ENCODE measurements at places on chromosomes 6 and 20.

GRCh38 chr6:14771016-14771415, 474.9 kb upstream of the JARID2 start:
- no peaks in the 10 kb centered on the region for H3K27me3 ChIP-seq
- H3K4me3 ChIP-seq, result no peak overlapping the region
- no peak for DNase-seq
- peaks cover 11% of the 10 kb centered on the region for H3K4me1 ChIP-seq
- no peak overlapping the region for H3K27ac ChIP-seq

DNA sequence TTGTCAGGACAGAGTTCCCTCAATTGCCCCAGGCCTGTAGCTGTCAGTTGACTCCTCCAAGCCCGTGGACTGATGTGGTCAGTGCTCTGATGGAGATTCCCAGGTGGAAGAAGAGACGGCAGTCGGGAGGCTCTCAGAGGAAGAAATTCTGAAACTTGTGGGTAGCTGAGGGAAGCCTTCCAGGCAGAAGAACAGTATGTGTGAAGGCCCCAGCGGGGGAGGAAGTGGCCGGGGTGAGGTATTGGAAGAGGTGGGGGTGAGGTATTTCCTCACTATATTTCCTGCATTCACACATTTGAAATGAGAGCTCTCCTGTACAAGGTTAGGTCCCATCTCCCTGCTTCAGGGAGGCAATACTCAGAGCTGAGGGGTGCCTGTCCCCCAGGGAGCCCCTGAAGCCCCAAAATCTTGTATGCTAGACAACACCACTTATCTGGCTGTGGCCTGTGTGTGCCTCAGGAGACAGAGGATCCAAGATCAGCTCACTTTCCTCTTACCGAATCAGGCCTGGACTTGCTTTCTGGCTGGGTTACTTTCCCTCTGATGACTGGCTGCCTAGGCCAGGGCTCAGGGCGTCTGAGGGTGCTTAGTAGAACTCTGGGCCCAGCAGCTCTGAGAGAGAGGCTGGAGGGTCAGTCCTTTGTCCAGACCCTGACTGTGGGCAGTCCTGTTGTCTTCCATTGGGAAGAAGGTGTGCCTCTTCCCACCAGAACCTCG, 49.3 kb upstream of the MYL9 start:
- DNase-seq, result peak; percentile 17
- H3K4me1 ChIP-seq, result peaks cover 32% of the 10 kb centered on the region
- peaks cover 3% of the 10 kb centered on the region for H3K36me3 ChIP-seq
- H3K27me3 ChIP-seq, result no peaks in the 10 kb centered on the region
- H3K4me3 ChIP-seq, result peak overlapping the region; percentile 28

DNA sequence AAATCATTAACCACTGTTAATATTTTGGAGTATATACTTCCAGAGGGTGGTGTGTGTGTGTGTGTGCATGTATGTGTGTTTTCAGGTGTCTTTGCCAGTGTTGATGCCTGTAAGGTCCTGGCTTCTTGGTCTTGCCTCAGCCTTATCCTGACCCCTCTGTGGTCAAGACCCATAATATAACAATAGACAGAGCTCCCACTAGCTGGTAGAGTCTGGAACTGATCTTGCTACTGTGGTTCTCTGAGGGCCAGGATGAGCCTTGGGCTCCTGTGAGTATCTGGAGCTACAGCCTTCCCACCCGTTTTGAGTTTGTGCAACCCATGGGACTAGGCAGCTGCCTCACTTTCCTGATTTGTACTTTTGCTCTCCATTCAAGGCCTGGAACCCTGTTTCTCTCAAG, 191.0 kb downstream of the IBTK start:
- no peaks in the 10 kb centered on the region for H3K4me1 ChIP-seq
- H3K27ac ChIP-seq, result no peak overlapping the region
- H3K27me3 ChIP-seq, result peaks cover 4% of the 10 kb centered on the region
- no peak overlapping the region for H3K4me3 ChIP-seq
- H3K36me3 ChIP-seq, result no peaks in the 10 kb centered on the region

GRCh38 chr6:112223070-112223861, 31.1 kb downstream of the LAMA4 start:
- no peaks in the 10 kb centered on the region for H3K36me3 ChIP-seq
- H3K4me3 ChIP-seq, result no peak overlapping the region
- peaks cover 3% of the 10 kb centered on the region for H3K4me1 ChIP-seq
- H3K27me3 ChIP-seq, result peaks cover 2% of the 10 kb centered on the region
- DNase-seq, result no peak

DNA sequence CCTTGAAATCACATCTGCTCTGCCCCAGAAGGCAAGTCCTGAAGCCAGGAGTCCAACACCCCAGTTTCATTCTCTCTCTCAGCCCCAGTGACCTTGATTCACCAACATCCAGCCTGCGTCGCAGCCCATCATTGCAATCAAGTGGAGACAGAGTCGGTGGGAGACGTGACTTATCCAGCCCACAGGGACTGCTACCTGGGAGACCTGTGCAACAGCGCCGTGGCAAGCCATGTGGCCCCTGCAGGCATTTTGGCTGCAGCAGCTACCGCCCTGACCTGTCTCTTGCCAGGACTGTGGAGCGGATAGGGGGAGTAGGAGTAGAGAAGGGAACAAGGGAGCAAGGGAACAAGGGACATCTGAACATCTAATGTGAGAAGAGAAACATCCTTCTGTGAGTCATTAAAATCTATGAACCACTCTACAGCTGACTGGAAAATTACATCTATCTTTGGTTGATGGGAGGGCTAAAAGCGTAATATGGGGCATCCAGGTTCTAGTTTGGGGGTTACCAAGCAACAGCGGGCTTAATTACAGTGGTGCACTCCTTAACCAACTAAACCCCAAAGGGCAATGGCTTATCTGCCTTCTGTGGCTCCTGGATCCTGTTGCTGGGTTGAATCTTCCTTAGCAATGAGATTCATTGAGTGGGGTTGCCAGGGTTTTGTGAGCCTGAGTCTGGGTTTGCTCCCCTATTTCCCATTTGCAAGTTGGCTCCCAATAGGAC, 2.5 kb downstream of the LY6G6D start:
- H3K4me1 ChIP-seq, result no peaks in the 10 kb centered on the region
- H3K36me3 ChIP-seq, result no peaks in the 10 kb centered on the region
- no peaks in the 10 kb centered on the region for H3K27me3 ChIP-seq

GRCh38 chr6:10426781-10427279, 12.0 kb upstream of the TFAP2A start:
- DNase-seq, result no peak
- peaks cover 2% of the 10 kb centered on the region for H3K36me3 ChIP-seq
- peaks cover 20% of the 10 kb centered on the region for H3K4me1 ChIP-seq

DNA sequence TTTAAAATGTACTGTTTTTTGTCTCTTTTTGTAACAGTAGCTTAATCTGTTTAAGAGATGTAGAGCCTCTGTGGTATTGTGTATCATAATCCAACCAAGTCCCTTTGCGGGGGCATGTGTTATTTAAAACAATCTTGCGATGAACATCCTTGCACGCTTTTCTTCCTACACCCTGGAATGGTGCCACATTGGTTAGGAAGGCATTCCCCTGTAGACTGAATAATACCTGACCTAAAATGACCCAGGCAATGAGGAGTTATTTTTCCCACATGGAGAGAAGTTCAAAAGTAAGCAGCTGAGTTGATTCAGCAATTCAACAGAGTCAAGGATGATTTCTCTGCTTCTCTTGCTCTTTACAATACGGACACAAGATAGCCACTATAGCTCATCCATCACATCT, 142.0 kb upstream of the PMEPA1 start:
- no peaks in the 10 kb centered on the region for H3K4me1 ChIP-seq
- no peak overlapping the region for H3K27ac ChIP-seq
- no peaks in the 10 kb centered on the region for H3K36me3 ChIP-seq
- peaks cover 7% of the 10 kb centered on the region for H3K27me3 ChIP-seq
- DNase-seq, result no peak

- no peak overlapping the region for H3K4me3 ChIP-seq
- H3K27me3 ChIP-seq, result no peaks in the 10 kb centered on the region
- no peak for DNase-seq
- H3K27ac ChIP-seq, result no peak overlapping the region
These were observed 483.4 kb upstream of the IRAK1BP1 start for GRCh38 chr6:78383968-78384367.

DNA sequence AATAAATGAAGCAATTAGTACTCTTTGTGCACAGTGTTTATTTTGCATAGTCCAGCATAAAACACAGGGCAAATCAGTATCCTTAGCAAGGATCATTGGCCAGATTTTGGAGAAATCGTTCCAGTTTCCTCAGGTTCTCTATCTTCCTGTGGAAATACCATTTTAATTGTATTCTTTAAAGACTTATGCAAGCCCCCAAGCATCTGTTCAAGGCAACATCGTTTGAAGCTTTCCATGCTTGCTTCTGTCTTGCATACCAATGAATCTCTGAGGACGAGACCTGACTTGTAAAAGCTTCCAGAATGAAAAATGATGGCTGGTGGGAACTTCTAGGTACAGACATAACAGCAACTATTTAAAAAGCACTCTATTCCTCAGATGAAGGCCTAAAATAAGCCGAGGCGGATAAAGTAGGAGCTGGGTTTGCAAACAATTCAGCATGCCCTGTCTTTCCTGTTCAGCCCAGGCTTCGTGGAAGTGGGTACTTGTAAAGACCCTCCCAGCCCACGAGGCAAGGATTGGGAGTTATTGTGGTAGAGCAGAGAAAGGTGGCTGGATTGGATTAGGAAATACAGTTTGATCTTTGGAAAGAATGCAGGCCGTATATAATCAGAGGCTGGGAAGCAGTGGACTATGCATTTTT, 21.6 kb downstream of the NRSN1 start:
- no peak overlapping the region for H3K4me3 ChIP-seq
- peaks cover 2% of the 10 kb centered on the region for H3K36me3 ChIP-seq
- H3K4me1 ChIP-seq, result no peaks in the 10 kb centered on the region
- no peak overlapping the region for H3K27ac ChIP-seq
- H3K27me3 ChIP-seq, result peaks cover 2% of the 10 kb centered on the region

DNA sequence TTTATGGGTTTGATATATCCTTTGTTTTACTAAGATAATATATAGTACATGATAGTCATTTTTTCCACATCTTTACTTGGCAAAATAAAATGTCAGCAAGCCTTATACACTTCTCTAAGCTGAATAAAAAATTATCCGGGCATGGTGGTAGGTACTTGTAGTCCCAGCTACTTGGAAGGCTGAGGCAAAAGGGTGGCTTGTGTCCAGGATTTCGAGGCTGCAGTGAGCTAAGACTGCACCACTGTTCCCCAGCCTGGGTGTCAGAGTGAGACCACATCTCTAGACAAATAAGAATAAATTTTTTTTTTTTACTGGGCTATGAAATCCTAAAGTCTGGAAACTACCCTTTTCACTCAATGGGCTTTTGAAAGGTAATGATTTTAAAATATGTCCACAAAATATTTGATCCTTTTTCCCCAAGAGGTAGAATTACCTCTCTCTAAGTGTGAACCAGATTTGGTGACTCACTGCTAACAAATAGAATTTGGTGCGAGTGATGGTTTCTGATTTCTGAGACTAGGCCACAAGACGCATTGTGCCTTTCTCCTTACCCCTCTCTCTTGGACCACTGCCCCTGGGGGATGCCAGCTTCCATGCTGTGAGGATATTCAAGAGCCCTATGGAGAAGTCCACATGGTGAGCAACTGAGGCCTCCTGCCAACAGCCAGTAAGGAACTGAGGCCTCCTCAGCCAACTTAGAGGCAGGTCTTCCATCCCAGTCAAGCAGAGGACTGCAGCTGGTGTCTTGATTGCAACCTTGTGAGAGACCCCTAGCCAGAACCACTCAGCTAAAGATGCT, 84.2 kb upstream of the ZNFX1 start:
- H3K4me3 ChIP-seq, result no peak overlapping the region
- no peak for DNase-seq
- H3K27me3 ChIP-seq, result peaks cover 7% of the 10 kb centered on the region
- no peaks in the 10 kb centered on the region for H3K4me1 ChIP-seq
- no peaks in the 10 kb centered on the region for H3K36me3 ChIP-seq

DNA sequence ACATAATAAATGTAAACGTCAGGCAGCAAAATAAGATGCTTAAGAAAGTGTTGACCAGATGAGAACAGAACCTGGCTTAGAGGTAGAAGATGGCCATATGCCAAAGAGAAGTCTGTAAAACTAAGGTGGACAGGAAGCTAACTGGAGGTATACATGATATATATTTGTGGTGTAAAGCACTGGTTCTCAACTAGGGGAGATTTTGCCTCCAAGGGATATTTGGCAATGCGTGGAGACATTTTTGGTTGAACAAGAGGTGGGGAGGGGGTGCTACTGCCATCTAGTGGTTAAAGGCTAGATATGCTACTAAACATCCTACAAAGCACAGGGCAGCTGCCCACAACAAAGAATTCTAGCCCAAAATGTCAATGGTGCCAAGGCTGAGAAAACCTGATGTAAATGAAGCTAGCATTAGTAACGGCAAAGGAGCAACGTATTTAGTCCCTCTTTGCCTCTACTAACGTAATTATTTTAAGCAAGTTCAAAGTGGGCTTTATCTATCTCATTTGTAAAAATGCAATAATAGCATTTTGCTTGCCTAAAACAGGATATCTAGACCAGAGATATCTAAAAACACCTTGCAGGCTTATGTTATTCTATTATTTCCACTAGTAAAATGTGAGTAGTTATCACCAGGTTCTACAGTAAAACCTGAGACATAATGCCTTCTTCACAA, 182.6 kb downstream of the RNGTT start:
- peaks cover 16% of the 10 kb centered on the region for H3K36me3 ChIP-seq
- H3K4me1 ChIP-seq, result peaks cover 8% of the 10 kb centered on the region
- H3K4me3 ChIP-seq, result no peak overlapping the region

DNA sequence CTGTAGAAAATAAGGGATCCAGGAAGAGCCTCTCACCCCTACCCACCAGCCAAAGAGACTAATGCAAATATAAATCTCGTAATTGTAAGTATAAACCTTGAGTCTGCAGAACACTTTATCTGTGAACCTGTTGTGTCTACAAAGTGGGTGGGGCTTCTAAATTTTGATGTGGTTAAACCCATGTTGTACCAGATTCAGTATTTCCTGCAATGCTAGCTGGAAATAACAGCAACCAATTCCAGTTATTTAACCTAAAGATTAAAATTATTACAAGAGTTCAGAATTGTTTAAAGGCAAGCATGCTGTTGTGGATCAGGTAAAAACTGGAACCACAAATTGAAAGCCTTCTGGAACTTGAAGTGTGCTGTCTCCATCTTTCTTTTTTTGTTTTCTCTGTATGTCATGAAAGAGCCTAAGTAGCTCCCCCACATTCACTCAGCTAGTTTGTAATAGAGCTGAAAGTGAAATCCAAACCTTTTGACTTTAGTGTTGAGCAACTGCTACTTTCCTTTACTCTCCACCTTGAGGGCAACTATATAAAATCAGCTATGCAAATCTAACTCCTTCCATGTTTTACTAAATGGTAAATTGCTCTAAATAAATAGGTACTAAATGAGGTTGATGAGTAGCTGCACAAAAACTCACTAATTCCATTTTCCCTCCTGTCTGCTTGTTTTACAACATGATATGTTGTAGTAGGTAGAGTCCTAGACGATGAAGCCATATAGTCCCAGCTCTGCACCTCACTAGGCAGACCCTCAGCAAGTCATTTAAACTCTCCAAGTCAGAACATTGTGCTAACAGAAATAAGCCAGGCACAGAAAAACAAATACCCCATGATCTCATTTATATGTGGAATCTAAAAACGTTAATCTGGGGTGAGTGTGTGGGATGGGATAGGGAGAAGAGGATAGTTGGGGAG, 17.9 kb upstream of the THEMIS start:
- no peak overlapping the region for H3K4me3 ChIP-seq
- H3K36me3 ChIP-seq, result no peaks in the 10 kb centered on the region

- no peaks in the 10 kb centered on the region for H3K4me1 ChIP-seq
- no peak for DNase-seq
- peaks cover 2% of the 10 kb centered on the region for H3K27me3 ChIP-seq
- no peak overlapping the region for H3K27ac ChIP-seq
- no peaks in the 10 kb centered on the region for H3K36me3 ChIP-seq
These were observed 428.3 kb upstream of the ARID1B start for GRCh38 chr6:156348849-156349248.

Data from memory B cell (primary cell).